PC-9 (cell line): ENCODE measurements at places on chromosomes 7 and 10. TPM values are rescaled to one million over a fixed set of nuclear protein-coding genes. Genes with fewer than 3 reads are reported as not detected.

The NUTM2A gene
- total RNA-seq: 0.48 and 1.5 TPM in 2 replicates

DNA sequence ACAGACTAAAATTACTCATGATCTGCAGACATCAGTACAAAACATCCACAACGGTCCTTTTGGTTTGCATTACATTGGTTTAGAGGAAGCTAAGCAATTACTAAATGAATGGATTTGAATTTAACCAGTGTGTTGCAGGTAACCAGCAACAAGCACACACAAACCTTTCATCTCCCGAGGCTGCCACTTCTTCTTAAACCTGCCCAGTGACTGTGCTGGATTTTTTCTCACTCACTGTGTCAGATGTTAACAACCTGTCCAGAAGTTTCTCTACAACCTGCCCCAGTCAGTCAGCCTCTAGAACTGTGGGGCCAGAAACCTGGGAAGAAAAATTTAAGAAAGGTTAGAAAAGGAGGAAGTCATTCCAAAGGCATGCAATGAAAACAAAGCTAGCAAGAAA is 2.4 kb upstream of the MEOX2 start:
- no peak for DNase-seq
- no peaks in the 10 kb centered on the region for H3K4me1 ChIP-seq
- no peaks in the 10 kb centered on the region for H3K36me3 ChIP-seq
- H3K27me3 ChIP-seq: no peaks in the 10 kb centered on the region
- no peak overlapping the region for H3K27ac ChIP-seq
- H3K4me3 ChIP-seq: no peak overlapping the region

GRCh38 chr7:132435016-132435990 is 141.0 kb downstream of the PLXNA4 start:
- no peak overlapping the region for H3K27ac ChIP-seq
- H3K27me3 ChIP-seq: peaks cover 100% of the 10 kb centered on the region
- H3K4me3 ChIP-seq: no peak overlapping the region
- DNase-seq: no peak
- no peaks in the 10 kb centered on the region for H3K36me3 ChIP-seq

GRCh38 chr10:108238261-108238660 is 1073.8 kb upstream of the SORCS1 start:
- no peaks in the 10 kb centered on the region for H3K4me1 ChIP-seq
- no peak for DNase-seq
- no peak overlapping the region for H3K27ac ChIP-seq
- no peak overlapping the region for H3K4me3 ChIP-seq
- no peaks in the 10 kb centered on the region for H3K36me3 ChIP-seq

GRCh38 chr7:13104128-13104527 is 416.7 kb downstream of the ARL4A start:
- no peak overlapping the region for H3K27ac ChIP-seq
- H3K27me3 ChIP-seq: no peaks in the 10 kb centered on the region
- DNase-seq: peak; percentile 41

- no peak overlapping the region for H3K27ac ChIP-seq
- H3K4me1 ChIP-seq: no peaks in the 10 kb centered on the region
- H3K4me3 ChIP-seq: no peak overlapping the region
These were observed 125.5 kb downstream of the PON1 start for GRCh38 chr7:95198863-95199262.

The TWNK gene
- total RNA-seq: 7.5 and 7.9 TPM in 2 replicates

DNA sequence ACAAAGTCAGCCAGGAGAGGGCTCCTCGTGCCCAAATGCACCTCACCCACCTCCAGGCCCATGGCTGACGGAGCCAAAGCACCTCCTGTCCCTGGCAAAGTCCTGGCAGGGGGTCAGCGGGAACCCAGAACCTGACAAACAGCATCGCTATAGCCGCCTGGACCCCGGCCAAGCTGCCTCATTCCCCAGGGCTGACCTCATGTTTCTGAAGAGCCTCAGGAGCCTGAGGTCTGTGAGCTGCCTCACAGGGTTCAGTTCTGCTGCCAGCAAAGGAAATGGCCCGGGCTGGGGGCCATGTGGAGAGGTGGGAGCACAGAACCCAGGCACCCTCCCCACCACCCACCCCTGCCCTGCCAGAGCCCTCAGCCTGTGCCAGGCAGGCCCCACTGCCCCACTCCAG is 4.2 kb upstream of the NANOS1 start:
- H3K36me3 ChIP-seq: no peaks in the 10 kb centered on the region
- peak overlapping the region; percentile 16; the same call in 1 of the 2 replicates for H3K4me3 ChIP-seq
- DNase-seq: peak; percentile 85
- peak overlapping the region; percentile 78 for H3K27ac ChIP-seq
- H3K27me3 ChIP-seq: no peaks in the 10 kb centered on the region

DNA sequence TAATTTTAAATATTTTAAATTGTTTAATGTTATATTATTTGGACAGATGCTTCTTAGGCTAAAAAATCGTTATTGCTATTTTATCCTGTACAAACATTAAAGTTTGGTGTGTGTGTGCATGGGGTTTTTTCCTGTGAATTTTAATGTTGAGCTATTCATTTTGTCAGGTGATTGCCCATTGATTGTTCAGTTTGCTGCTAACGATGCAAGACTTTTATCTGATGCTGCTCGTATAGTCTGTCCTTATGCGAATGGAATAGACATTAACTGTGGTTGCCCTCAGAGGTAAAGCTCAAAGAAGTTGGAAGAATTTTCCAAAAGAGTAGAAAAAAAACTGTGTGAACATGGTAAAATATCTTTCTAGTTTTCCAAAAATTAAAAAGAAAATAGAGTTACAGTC is 6.5 kb upstream of the BCAP29 start:
- no peaks in the 10 kb centered on the region for H3K27me3 ChIP-seq
- H3K36me3 ChIP-seq: peaks cover 16% of the 10 kb centered on the region; the same call in 1 of the 2 replicates
- H3K4me1 ChIP-seq: no peaks in the 10 kb centered on the region
- no peak overlapping the region for H3K4me3 ChIP-seq
- no peak for DNase-seq

- no peak overlapping the region for H3K4me3 ChIP-seq
- H3K27me3 ChIP-seq: no peaks in the 10 kb centered on the region
- no peak overlapping the region for H3K27ac ChIP-seq
- peaks cover 41% of the 10 kb centered on the region for H3K4me1 ChIP-seq
These were observed 15.3 kb downstream of the SLC25A13 start for GRCh38 chr7:96306385-96307125.
